DND-41 (cell line): ENCODE measurements at places on chromosomes 2 and 18.

DNA sequence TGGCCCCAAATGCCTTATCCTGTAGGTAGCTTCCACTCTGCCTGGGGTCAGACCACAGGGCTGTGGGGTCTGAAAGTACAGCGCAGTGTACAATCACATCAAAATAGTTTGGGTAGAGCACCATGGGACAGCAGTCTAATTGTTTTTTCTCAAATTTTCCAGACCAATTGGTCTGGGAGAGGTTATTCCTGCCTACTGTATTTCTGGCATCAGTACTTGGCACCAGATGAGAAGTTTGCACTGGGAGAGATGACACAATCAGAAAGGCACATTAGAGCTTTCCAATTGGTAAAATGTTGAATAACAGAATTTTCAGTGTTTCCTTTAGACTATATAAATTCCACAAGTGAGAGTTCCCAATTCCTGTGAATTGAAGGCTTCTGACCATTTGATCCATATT is 30.9 kb upstream of the LRRTM1 start:
- no peak for DNase-seq

DNA sequence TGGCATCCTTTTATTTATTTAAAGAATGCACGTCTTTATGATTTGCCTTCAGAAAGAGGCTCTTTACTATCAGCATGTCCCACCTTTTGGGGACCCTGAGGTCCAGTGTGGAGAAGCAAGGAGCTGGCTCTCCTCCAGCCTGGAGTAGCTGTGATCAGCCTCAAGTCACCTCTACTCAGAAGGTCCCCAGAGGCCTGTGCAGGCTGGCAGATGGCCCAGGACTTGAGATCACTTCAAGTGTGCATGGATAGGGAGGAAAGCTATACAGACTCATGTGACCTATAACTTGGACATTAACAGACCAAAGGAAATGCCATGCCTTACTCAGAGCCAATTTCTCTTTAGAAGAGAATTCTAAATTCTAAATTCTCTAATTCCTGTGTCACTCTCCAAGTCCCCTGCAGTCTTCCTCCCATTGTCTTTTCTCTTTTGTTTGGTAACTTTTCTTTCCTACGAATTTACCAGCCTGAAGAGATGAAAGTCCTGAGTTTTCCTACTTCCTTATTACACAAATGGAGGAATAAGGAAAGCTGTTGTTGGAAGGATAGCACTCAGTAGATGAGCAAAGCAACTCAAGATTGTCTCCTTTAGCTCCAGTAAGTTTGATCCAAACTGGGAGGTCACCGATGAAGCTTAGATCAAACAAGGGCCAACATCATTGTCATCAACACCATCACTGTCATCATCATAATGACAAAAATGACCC is 163.9 kb downstream of the GFPT1 start:
- no peak for DNase-seq

DNA sequence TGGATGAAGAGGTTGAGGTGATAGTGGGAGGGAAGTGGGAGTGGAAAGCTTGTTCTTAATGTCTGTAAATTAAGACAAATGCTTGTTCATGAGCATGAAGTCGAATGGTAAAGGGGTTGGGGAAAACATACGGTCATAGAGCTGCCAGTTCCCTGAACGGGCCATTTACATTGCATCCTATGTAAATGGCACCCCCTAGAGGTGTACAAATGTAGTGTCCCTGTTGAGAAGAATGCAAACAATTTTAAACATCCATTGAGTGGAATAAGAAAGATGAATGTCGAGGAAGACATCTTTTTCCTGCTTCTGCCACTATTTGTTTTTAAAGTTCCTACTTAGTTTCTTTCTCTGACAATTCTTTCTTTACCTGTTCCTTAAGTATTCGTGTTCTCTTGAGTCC is 155.7 kb downstream of the RDH14 start:
- no peak for DNase-seq

DNA sequence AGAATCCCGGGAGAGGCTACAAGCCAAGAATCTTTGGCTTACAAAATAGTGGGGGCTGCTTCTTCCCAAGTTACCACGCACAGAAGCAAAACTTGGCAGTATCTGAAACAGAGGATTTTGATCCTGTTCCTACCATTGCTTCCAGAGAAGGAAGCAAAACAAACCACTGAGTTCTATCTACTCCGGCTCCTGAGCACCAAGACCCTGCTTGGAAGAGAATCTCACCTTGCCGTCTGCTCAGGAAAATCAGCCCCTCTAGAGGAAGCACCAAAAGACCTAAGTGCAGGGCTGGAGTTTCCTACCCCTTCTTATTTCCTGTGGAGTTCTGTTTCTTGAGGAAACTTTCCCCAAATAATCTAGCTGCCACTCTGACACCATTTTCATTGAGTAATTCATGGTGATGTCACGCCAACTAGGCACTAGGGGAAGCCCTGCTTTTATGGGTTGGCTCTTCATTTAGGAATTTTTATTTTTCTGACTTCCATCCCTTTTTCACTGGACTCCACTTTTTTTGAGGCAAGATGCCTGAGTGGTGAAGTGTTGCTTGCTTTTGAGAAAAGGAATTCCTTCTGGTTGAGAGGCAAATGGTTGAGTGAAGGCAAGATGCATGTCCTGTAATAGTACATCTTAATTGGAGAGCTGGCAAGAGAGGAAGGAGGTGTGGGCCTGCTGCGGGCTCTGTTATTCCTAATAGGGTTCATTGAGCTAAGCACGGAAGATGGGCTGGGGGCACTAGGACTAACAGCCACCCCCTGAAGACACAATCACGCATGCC is 36.8 kb upstream of the EML4 start:
- DNase-seq: no peak

GRCh38 chr2:88660622-88661021 is 30.9 kb upstream of the RPIA start:
- DNase-seq: no peak

- DNase-seq: no peak
Measured at GRCh38 chr2:60273836-60274235, 279.6 kb downstream of the BCL11A start.

- no peak for DNase-seq
Measured at GRCh38 chr2:166170356-166170755, 42.5 kb upstream of the SCN1A start.
